ENCODE measurements at places on chromosomes 7 and 10. TPM values are rescaled to one million over a fixed set of nuclear protein-coding genes. Genes with fewer than 3 reads are reported as not detected.

SCART1 gene
- total RNA-seq = 0.83 TPM

TECPR1 gene
- total RNA-seq = 108 TPM

CLDN4 gene
- total RNA-seq = not detected

CAMK1D gene
- 0.52 TPM for total RNA-seq

SPDYE5 gene
- total RNA-seq = not detected

ACBD7 gene
- 0.42 TPM for total RNA-seq

CHN2 gene
- 3.2 TPM for total RNA-seq

AKR1D1 gene
- not detected for total RNA-seq

EEPD1 gene
- total RNA-seq = 5.6 TPM

AGMO gene
- total RNA-seq = not detected

PCLO gene
- 1.4 TPM for total RNA-seq

GSTO2 gene
- total RNA-seq = not detected

PODXL gene
- total RNA-seq = 13.8 TPM

GBX1 gene
- not detected for total RNA-seq

ANKRD22 gene
- total RNA-seq = 0.13 TPM

PTPRE gene
- total RNA-seq = 4.6 TPM

SUN1 gene
- 205 TPM for total RNA-seq

SLC13A1 gene
- total RNA-seq = not detected

DDX56 gene
- 118 TPM for total RNA-seq

NEUROG3 gene
- not detected for total RNA-seq

ANKRD7 gene
- total RNA-seq = 2.8 TPM

MRPS24 gene
- 173 TPM for total RNA-seq

PDE1C gene
- total RNA-seq = 0.10 TPM

SAMD9 gene
- total RNA-seq = 17.6 TPM

SORCS3 gene
- total RNA-seq = not detected

FGL2 gene
- total RNA-seq = 7.5 TPM

CLDN12 gene
- 42.0 TPM for total RNA-seq

ABI1 gene
- total RNA-seq = 43.1 TPM

GIMAP6 gene
- total RNA-seq = not detected

C10orf53 gene
- total RNA-seq = not detected

PTPN20 gene
- total RNA-seq = not detected

CCDC3 gene
- total RNA-seq = 82.5 TPM

UPK3BL2 gene
- 1.9 TPM for total RNA-seq

GJD4 gene
- total RNA-seq = 13.9 TPM

VIPR2 gene
- not detected for total RNA-seq

OR2A7 gene
- total RNA-seq = not detected

SH2D4B gene
- total RNA-seq = not detected

OGDH gene
- total RNA-seq = 172 TPM

ELN gene
- total RNA-seq = 16.6 TPM

ATP6V0A4 gene
- total RNA-seq = 0.35 TPM

TMEM248 gene
- total RNA-seq = 154 TPM

TMED4 gene
- 338 TPM for total RNA-seq

ERV3-1 gene
- 24.6 TPM for total RNA-seq

TFPI2 gene
- 13.9 TPM for total RNA-seq

CABCOCO1 gene
- total RNA-seq = 0.13 TPM

PLAC9 gene
- total RNA-seq = 0.43 TPM

PKD2L1 gene
- 0.13 TPM for total RNA-seq

PSD gene
- 0.10 TPM for total RNA-seq

EN2 gene
- 1.7 TPM for total RNA-seq

SFRP5 gene
- 1.4 TPM for total RNA-seq

SFTPA1 gene
- total RNA-seq = not detected

CUBN gene
- total RNA-seq = 0.40 TPM

CBLL1 gene
- total RNA-seq = 45.8 TPM

DOCK1 gene
- 37.6 TPM for total RNA-seq

MALRD1 gene
- total RNA-seq = not detected

PCDH15 gene
- total RNA-seq = not detected

PRSS37 gene
- total RNA-seq = not detected

MYL10 gene
- not detected for total RNA-seq

RNF32 gene
- total RNA-seq = 2.9 TPM

TBXAS1 gene
- total RNA-seq = 0.21 TPM

All from myocyte (in vitro differentiated cells).